CD4-positive, alpha-beta T cell treated with Interleukin-10 for 1 hour (primary cell): ENCODE measurements at places on chromosomes 11 and 22.
A peak's percentile ranks its signal among the peaks of the same experiment; 100 is the strongest.

DNA sequence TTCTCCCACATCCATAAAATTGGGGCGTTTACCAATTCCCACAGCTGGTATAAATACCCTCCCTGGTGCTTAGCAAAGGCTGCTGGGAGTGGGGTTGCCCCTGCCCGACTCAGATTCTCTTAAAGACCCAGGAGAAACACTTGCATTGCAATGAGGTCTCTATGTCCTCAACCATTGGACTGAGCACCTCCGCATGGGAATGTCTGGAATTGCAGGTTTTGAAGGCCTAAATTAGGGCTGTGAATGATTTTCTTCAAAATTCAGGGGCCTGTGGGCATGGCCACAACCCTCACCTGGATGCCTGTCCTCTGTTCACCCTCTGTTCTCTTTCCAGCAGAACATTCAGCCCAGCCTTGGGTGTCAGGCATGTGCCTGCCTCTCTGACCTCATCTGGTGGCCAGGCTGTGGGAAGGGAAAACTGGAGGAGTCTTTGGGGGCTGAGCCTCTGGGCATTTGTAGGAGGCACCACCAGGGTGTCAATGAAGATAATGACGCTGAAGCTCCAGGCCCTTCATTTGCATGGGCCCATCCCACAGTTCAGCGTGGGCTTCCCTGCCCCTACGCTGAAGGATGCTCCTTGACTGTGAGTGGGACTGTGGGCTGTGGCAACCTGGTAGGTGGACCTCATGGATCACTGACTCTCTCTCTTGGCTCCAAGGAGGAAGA, 52.7 kb upstream of the MYEOV start:
- no peak for DNase-seq

- DNase-seq = no peak
Measured at GRCh38 chr11:30481330-30481729, 104.8 kb downstream of the MPPED2 start.

DNA sequence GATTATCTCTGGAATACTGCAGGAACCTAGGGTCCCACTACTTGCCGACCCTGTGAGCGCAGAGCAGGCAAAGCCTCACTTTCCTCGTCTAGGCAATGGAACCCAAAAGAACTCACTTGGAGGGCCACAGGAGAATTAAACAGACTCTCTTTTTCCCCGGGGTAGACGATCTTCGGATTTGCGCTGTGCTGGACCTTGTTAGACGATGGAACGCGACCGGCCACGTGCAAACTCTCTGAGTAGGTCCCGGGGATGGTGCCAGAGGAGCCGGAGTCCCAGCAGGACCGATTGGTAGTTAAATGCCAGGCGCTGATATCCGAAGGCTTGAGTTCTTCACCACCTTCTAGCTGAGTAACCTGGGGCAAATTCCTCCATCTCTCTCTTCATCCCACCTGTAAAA, 1.0 kb upstream of the SLC1A2 start:
- DNase-seq = no peak

DNA sequence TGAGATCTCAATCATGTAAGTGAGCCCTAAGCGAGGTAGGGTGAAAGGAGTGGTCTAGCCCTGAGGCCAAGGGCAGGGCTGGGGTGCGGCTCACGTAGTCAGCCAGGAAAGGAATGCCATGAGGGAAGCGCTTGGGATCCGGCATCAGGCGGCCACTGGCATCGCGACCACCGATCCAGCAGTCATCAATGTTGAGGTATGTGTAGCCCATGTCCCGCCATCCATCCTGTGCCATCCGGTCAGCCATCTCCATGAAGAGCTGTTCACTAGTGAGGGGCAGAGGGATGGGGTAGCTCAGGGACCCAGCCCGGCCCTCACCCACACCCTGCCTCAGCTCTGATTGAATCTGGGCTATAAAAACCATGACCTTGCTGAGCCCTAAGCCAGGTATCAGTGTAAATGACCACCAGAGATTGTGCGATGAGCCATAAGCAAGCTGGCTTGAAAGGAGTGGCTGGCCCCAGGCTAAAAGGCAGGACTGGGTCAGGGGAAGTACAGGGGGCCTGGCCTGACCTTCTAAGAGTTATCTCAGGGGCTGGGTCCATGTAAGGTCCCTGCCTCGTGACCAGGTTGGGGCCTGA, 2.9 kb downstream of the NAGA start:
- no peak for DNase-seq

DNA sequence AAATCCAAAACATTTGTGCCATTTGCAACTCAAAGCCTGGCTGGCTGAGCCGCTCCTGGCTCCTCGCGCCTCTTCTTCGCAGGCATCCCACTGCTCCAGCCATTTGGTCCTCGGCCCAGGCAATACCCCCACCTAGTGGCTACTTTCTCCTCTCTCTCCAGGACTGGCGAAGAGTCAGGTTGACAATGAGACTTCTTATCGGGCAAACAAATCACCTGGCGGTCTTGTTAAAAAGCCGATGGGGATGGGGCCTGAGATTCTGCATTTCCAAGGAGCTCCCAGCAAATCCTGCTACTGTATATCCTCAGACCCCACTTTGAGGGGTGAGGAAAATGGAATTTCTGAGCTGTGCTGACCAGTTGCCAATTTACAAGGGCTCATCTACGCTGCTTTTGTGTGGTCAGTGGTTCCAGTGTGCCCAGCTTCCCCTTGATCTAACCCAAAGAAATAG, 89.0 kb downstream of the ISX start:
- no peak for DNase-seq

GRCh38 chr11:104658177-104658576, 240.1 kb downstream of the CASP12 start:
- DNase-seq = no peak

DNA sequence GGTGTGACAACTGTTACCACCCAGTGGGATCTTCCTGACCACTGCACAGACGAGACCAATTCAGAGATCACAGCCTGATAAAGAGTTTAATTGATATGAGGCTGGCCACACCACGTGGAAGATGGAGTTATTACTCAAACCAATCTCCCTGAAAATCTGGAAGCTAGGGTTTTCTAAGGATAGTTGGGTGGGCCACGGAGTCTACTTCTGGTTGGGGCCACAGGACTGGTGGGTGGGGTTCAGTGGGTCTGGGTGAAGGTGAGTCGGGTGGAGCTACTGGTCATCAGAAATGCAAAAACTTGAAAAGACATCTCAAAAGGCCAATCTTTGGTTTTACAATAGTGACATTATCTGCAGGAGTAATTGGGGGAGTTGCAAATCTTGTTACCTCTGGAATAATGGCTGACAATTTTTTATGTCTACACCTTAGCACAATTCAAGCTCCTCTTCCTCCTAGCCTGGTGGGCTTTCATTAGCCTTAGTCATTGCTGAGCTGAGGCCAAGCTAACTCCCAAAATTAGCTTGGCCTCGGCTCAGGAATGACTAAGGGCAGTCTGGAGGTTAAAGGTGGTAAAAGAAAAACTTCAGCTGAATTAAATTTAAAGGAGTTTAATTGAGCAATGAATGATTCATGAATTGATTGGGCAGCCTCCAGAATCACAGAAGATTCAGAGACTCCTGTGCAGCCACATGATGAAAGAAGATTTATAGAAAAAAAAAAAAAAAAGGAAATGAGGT, 13.1 kb downstream of the C11orf96 start:
- DNase-seq = no peak

GRCh38 chr11:97614606-97615005, 1224.8 kb downstream of the JRKL start:
- DNase-seq = no peak

GRCh38 chr11:68481579-68482240, 21.2 kb downstream of the PPP6R3 start:
- DNase-seq = no peak

DNA sequence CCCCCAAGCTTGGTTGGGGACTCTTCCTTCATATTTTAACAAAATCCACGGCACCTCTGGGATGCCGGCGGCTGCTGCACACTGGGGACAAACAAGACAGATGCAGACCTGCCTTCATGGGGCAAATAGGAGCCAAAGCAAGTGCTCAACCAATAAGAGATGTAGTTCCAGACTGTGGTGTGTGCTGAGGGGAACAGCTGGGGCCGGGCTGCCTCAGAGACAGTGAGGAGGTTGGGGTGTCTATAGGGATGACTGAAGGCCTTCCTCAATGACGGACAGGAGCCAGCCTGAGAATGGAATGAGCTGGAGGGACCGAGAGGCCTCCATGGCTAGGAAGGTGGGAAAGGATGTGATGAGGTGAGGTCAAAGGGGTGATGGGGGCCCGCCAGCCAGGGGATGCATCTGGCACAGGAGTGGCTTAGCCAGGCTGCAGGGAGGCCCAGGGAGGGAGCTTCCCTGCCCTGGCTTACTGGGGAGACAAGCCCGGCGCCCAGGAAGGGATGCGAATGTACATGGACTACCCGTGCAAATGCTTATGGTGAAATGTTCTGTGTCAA, 10.3 kb upstream of the CTSD start:
- DNase-seq = no peak

DNA sequence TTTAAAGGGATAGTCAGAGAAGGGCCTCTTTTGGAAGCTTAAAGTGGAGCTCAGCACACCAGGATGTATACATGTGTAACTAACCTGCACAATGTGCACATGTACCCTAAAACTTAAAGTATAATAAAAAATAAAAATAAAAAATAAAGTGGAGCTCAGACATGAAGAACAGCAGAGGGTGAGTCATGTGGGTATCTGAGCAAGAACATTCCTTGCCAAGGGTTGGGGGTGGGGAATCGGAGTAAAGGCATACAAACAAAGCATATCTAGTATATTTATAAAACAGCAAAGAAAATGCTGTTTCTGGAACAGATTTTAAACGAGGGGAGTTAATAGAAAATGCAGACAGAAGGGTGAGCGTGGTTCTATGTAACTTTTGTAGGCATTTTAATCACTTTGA, 562.6 kb upstream of the ANO3 start:
- DNase-seq = no peak

- DNase-seq = no peak
Measured at GRCh38 chr11:9753021-9753420, 89.1 kb downstream of the SWAP70 start.

GRCh38 chr22:23722724-23723123, 28.2 kb downstream of the ZNF70 start:
- no peak for DNase-seq

GRCh38 chr11:67705264-67705663, 30.8 kb upstream of the ALDH3B2 start:
- DNase-seq = no peak

DNA sequence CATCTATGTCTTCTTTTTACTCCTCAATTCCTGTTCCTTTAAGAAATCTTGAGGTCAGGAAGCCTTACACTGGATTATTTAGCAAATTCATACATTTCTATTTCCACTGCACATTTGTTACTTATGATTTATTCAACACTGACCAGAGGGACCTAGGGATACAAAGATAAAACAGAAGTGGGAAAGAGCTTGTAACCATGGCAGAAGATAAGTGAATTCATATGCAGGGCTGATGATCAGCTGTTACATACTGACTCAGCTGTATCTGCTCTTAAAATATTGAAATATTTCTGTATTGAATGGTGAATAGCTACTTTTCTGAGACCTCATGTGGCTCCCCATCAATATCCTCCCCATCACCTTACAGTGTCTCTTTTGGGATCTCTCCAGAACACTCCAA, 25.2 kb downstream of the HORMAD2 start:
- DNase-seq = no peak

- DNase-seq = peak; percentile 45
Measured at GRCh38 chr11:44608991-44609782, 43.7 kb downstream of the CD82 start.

- no peak for DNase-seq
Measured at GRCh38 chr22:38167988-38168407, 13.6 kb downstream of the PLA2G6 start.

- peak; percentile 77 for DNase-seq
Measured at GRCh38 chr22:37282385-37282677, at the start of gene CYTH4. CYTH4 (plus strand) TSS chr22:37282508; CDS start chr22:37282570, 62 bp downstream.

DNA sequence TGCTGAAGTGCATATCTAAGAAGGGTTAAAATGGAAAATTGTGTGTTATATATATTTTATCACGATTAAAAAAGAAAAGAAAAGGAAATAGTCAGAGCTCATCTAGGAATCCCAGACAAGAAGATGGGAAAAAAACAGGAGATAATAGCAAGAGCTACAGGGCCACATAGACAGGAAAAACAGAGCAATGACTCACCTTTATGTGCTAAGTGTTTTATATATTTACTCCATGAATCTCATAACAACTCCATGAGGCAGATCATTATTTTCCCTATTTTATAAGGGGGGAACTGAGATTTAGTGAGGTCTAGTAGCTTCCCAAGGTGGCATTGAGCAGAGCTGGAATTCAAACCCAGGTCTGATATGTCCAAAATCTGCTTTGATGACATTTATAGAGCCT, 18.1 kb upstream of the ELF5 start:
- no peak for DNase-seq

- no peak for DNase-seq
Measured at GRCh38 chr11:117949062-117949461, 19.9 kb upstream of the TMPRSS13 start.

- DNase-seq = peak; percentile 92
Measured at GRCh38 chr11:102452461-102453301, at the start of gene TMEM123. TMEM123 (minus strand) TSS chr11:102452765; CDS start chr11:102452623, 142 bp downstream.

DNA sequence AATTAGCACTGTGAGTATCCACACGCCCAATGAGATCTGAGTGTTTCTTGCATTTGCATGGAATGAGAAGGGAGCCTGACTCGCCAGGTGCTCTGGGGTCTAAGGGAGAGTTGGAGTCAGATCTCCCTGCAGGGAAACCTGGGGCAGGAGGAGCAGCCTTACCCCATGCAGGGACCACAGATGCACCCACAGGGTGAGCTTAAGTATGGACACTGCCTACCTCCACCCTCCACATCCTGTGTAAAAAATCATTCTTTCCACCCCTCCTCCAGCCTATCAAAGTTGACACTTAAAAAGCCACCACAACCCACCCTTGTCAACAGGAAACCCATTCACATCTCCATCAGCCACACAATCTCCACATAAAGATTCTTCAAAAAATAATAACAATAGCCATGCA, 67.0 kb upstream of the IGLL5 start:
- DNase-seq = peak; percentile 63

DNA sequence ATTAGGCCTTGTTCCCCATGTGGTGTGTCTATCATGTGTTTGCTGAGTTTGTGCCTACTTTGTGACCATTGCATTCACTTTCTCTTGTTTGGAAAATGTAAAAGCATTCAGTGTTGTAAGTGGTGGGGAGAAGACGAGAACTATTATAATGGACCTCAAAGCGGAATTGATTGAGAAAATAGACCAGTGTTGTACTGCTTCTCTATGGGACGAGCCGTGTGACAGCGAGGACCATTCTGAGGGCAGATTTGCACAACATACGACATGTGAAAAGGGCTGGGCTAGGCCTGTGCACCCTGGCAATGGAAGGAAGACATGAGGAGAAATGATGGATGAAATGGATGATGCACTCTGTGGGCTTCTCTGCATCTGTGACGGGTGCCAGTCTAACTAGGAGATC, 233.5 kb downstream of the DSCAML1 start:
- DNase-seq = no peak
